Type B pancreatic cell (in vitro differentiated cells): ENCODE measurements at places on chromosomes 16 and 17.

GRCh38 chr17:5563456-5563855 lies 20.9 kb downstream of the NLRP1 start:
- no peak for DNase-seq

DNA sequence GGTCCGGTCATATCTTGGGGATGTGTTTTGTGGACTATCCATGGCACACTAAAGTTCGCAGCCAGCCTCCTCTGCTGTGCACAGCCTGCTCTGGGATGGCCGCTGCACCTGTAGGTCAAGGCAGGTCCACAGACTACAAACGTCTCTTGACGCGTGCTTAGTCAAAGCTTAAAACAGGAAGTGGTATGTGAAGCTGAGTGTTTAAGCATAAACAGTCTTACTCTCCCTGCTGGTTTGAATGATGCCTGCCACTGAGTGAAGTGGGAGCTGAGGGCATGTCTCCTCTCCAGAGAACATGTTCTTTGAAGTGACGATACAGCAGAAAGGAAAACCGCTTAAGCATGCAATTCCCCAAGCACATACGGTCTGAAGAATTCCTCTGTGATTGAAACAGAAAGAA lies 365.6 kb downstream of the SLC39A11 start:
- DNase-seq = no peak

GRCh38 chr16:50252082-50252611 lies 14.2 kb upstream of the ADCY7 start:
- no peak for DNase-seq

- DNase-seq = no peak
These were observed 20.2 kb downstream of the ZNF778 start for GRCh38 chr16:89237733-89238132.

DNA sequence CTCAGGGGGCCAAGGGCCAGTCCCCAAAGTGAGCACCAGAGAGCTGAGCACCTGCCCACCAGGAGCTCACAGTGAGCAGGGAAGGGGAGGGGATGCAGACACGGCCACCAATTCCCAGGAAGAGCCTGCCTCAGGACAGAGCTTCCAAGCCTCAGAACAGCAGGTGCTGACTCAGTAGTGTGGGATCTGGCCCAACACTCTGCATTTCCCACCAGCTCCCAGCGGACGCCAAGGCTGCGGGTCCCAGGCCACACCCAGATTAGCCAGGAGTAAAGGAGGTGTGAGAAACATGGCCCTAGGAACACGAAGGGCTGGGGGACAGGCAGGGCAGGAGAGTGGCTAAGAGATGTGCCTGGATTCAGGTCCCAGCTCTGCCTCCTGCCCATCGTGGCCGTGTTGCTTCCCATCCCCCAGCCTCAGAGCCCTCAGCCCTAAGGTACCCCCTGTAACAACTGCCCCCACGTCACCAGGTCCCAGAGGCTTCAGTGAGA lies 28.4 kb upstream of the EIF1 start:
- DNase-seq = no peak

GRCh38 chr16:46970089-46970488 lies 3.4 kb downstream of the DNAJA2 start:
- DNase-seq = no peak

DNA sequence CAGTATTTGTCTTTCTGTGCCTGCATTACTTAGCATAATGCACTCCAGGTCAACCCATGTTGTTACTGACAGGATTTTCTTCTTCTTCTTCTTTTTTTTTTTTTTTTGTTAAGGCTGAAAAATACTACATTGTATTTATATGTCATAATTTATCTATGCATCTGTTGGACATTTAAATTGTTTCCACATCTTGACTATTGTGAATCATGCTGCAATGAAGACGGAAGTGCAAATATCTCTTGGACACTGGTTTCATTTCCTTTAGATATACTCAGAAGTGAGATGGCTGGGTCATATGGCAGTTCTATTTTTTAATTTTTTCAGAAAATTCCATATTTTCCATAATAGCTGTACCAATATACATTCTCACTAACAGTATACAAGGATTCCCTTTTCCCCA lies 272.7 kb upstream of the PMFBP1 start:
- DNase-seq = no peak

- DNase-seq = no peak
These were observed 4.4 kb upstream of the RASL10B start for GRCh38 chr17:35726953-35727460.

DNA sequence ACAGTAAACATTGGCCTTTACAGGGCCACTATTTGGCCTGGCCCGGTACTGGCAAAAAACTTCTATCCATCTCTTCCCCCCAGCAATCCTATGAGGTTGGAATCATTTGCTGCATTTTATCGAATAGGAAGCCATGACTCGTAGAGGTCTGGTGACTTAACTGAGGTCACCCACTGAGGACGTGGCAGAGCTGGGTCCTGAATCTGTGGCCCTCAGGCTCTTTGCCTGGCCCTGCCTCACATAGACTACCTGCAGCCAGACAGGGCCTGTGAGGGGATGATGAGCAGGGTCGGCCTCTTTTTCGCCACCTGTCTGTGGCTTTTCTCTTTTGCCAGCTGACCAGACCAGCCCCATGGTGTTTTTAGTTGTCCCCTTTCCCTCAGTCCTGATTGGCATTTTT lies 1.9 kb downstream of the PPP4C start:
- DNase-seq = no peak

GRCh38 chr17:67051837-67052236 lies 7.5 kb downstream of the CACNG1 start:
- no peak for DNase-seq

- no peak for DNase-seq
These were observed 116.5 kb upstream of the AXIN2 start for GRCh38 chr17:65677932-65678331.

GRCh38 chr16:86244936-86245335 lies 265.4 kb upstream of the FOXF1 start:
- DNase-seq = no peak

DNA sequence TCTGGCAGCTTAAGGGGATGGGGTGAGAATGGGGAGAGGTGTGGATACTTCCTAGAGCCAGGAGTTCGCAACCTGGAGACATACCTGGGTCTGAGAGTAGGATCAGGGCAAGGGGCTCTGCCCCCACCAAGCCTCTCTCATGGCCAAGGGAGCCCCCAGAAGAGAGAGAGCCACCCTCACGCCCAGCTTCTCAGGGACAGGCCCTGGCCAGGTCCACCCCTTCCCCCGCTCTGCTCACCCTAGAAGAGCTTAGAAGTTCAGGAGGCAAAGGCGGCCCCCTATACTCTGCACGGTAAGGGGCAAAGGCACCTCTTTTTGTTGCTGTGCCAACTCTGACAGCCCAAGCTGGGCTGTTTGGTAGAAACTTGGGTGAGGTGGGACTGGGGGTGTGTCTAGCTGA lies 69.3 kb upstream of the TMEM97 start:
- DNase-seq = no peak

GRCh38 chr17:78883089-78883532 lies 19.9 kb downstream of the CEP295NL start:
- DNase-seq = no peak

GRCh38 chr16:3712861-3713372 lies 4.4 kb downstream of the TRAP1 start:
- no peak for DNase-seq

DNA sequence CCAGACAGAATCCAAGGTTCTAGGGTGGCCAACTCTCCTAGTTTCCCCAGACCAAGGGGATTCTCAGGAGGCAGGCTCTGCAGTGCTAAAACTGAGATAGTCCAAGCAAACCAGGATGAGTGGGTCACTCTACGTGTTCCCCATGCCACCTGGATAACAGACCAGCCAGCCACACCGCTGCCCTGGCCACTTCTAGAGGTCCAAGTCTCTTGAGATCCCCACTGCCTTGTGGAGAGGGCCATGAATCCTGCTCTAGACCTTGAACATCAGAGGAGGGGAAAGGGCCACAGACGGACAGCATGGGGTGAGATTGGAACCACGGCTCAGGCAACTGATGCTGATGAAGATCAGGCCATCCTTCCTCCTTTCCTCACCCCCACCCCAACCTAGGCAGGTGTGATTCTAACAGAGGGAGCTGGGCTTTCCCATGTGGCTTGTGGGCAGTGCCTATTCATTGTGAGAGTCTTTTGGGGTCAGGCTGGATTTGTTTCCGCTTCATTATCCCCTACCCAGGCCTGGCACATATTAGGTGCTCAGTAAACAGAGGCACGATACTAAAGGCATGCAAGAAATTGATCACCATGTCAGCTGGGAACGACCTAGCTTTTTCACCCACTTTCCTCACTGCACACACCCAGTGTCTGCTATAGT lies 16.8 kb upstream of the TVP23A start:
- DNase-seq = no peak

GRCh38 chr17:5110816-5111215 lies 862 bp downstream of the ZNF232 start:
- no peak for DNase-seq

DNA sequence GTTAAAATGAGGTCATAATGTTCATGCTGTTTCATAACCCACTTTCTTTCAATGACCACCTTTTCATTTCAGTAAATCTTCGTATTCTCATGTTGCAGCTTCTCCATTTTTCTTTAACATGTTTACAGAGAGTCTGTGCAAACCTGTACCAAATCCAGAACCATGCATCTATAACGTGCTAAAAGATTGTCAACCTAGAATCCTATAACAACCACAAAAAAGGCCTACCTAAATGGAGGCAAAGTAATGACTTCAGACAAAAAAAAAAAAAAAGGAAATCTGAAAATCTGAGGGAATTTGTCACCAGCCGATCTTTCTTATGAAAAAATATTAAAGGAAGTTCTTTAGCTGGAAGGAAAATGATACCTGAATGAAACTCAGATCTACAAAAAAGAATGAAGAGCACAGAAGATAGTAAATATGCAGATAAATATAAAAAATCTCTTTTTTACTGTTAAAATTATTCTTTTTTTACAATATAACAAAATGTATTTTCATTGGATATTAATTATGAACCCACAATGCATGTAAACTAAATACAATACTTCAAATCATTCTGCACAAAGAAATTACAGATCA lies 1.4 kb upstream of the SLFN11 start:
- DNase-seq = no peak

DNA sequence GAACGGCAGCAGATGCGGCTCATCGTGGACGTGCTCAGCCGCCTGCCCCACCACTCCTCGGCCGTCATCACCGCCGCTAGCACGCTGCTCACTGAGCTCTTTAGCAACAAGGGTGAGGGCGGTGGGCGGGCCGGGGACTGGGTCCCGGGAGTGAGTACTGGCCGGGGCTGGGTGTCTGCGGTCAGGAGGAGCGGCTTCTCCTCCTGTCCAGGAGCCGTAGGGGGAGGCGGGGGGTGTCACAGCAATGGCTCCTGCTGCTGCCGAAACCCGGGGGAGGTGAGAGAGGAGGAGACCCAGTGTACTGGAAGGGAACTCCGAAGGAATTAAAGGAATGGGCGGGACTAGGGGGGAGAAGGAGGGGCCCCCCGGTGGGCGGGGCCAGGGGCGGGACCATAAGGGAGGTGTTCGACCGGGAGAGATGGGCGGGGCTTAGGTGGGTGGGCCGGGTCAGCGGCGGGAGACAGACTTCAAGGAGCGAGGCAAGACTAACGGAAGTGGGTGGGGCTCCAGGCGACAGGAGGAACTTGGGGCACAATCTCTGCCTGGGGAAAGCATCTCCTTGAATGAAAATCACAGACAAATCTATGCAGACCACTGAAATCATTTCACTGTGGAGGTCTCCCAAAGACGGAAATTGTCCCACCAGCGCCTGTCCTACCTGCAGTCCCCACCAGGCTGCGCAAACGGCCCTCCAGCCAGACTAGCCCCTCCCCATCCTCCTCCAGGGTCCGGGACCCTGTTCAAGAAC lies 2.4 kb downstream of the NAGS start:
- peak; percentile 95 for DNase-seq

- DNase-seq = no peak
These were observed 74.2 kb downstream of the CPPED1 start for GRCh38 chr16:12729448-12729847.

GRCh38 chr16:89613231-89613953 lies at the start of gene DPEP1:
Gene DPEP1, plus strand, starts transcription at chr16:89613642. Its CDS starts 16,769 bp downstream, at chr16:89630411.
- DNase-seq = no peak

DNA sequence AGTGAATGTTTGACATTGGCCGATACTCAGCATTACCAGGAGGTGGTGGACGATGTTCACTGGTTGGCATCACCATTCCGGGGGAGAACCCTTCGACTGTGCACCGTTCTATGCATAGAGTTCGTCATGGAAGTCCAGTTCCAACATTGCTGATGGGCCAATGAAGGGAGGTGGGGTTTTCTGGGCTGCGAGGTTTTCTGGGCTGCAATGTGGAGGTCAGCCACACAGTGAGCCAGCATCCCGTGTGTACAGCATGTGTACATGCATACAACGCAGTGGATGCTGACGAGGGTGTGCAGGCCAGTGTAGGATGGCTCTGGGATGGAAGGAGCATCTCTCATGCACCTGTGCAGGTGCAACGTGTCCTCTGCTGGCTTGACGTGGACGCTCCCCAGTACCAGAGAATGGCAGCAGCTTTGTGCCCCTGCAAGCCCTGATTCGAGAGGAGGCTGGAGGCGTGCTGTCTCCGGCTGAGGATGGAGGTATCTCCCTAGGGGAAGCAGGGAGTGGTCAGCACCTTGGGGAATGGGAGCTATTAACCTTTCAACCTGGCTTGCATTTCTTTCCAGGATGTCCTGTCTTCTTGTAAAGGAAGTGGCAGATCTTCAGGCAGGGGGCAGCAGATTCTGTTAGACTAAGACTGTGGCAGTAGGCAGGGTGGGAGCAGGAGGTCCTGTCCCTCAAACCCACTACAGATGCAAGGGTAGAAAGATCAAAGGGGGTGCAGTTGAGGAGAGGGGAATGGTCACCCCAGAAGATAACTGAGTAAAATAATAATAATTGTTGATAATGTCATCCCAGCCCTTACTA lies 98.2 kb downstream of the CYLD start:
- peak; percentile 54 for DNase-seq

DNA sequence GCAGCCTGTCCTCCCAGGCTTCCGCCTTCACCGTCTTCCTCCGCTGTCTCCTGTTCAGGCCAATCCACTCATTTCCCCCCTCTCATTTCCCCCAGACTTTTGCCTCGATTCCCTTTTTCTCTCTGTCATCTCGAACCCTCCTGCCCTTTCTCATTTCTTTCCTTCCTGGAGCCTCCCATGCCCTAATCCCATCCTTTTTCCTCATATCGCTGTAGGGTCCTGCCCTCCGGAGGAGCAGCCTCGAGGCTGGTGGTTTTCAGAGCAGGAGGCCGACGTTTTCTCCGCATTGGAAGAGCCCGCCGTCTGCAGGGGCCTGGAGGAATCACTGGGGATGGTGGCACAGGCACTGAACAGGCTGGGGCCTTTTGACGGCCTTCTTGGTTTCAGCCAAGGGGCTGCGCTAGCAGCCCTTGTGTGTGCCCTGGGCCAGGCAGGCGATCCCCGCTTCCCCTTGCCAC lies 597 bp downstream of the OVCA2 start:
- no peak for DNase-seq

- DNase-seq = no peak
These were observed 54.9 kb upstream of the CA10 start for GRCh38 chr17:52213451-52213850.

- DNase-seq = no peak
These were observed 25.6 kb downstream of the METTL9 start for GRCh38 chr16:21625026-21625425.

- DNase-seq = no peak
These were observed 12.1 kb upstream of the NDUFAB1 start for GRCh38 chr16:23608194-23608593.

- DNase-seq = no peak
These were observed 9.4 kb downstream of the GLIS2 start for GRCh38 chr16:4325253-4325758.
